CD4-positive, alpha-beta T cell (primary cell): ENCODE measurements at places on chromosomes 6 and 20.

DNA sequence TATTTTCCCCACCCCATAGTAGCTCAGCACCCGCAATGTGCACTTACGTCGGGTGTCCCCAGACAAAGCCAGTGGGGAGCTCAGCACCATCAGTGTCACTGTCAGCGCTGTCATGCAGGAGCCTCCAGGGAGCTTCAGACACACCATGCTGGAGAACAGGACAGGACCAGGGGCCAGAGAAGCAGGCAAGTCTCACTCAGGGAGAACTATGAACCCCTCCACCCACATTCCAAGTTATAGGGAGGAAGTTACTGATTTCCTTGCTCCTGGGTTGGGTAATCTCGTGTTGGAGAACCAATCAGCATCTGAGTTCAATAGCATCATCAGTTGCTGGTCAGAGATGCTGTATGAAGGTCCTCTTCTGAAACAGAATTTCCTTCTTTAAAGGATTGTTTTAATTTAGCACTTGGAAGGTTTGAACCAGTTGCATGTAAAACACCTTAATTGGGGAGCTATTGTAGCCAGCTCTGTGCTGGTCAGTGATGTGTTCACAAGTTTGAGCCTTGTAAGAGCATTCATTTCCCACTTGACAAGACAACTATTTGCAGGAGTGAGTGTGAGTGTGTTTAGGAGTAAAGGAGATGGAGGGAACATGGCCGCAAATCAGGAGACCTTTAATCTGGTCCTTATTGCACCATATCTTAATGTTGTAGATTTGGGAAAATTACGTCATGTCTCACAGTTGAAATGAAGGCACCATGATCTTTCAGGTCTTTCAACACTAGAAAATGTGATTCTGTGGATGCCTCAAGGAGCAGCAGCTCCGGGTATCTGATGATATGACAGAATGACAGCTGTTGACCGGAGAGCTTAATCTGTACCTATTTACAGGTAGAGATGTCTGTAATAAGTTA is at the start of gene HLA-DRB1:
Gene HLA-DRB1, minus strand, starts transcription at position 253 of the 854 bp plus-strand sequence. Its CDS starts 106 bp downstream, at position 147.
- no peak for DNase-seq

GRCh38 chr6:27978705-27979104 is 21.7 kb downstream of the OR2B6 start:
- no peak for DNase-seq

DNA sequence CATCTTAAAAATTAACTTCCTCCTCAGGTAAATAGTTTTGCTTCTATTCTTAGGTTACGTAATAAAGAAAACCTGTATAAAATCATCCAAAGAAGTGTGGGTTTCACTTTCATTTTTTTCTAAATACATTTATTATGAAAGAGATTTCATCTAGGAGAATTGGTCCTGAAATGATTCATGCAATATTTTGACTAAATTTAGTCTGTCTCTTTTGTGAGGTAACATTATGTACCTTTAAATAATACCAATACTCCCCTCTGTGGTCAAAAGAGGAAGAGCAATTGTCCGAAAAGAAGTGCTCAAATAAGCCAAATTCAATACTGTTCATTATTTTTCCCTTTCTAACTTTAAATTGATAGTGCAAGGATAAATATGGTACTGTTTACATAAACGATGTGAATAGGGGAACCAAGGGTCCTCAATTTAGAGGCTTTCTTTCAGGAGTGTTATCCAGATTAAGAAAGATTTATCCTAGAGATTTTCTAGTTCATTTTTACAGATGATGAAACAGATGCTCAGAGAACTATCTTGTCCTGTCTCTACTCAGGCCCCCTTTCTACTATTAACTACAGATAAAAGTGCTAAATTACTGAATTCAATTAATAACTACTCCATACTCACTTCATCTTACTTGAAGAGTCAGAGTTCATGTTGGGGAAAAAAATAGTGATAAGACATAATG is 26.2 kb downstream of the CYP39A1 start:
- DNase-seq, result no peak

- DNase-seq, result no peak
These were observed 26.5 kb downstream of the THBS2 start for GRCh38 chr6:169227116-169227515.

DNA sequence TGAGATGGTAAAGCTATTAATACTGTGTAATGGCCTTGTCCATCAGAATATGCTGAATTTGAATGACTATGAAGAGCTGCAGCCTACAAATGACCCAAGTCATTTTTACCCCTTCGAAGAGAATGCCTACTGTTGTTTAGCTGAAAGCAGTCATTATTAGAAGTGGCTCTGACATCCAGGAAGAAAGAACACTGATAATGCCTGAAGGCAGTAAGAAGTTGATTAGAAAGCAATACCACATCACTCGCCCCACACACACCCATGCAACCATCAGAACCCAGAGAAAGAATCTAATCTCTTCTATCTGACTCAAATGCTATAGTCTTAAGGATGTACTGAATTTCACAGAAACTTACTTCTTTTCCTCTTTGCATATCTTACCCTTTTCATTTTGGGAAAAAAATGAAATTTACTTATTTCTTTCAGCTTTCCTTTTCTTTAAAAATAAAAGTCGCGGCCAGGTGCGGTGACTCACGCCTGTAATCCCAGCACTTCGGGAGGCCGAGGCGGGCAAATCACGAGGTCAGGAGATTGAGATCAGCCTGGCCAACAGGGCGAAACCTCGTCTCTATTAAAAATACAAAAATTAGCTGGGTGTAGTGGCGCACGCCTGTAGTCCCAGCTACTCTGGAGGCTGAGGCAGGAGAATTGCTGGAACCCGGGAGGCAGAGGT is 61.0 kb downstream of the ARHGAP18 start:
- no peak for DNase-seq

- no peak for DNase-seq
These were observed 576.4 kb downstream of the PRKN start for GRCh38 chr6:162151021-162151665.

- DNase-seq, result no peak
These were observed 83.5 kb downstream of the CTNNBL1 start for GRCh38 chr20:37777012-37777950.

GRCh38 chr20:48845721-48846306 is 18.0 kb upstream of the PREX1 start:
- no peak for DNase-seq

GRCh38 chr6:33057222-33058150 is 16.0 kb downstream of the HLA-DPA1 start:
- DNase-seq, result no peak

DNA sequence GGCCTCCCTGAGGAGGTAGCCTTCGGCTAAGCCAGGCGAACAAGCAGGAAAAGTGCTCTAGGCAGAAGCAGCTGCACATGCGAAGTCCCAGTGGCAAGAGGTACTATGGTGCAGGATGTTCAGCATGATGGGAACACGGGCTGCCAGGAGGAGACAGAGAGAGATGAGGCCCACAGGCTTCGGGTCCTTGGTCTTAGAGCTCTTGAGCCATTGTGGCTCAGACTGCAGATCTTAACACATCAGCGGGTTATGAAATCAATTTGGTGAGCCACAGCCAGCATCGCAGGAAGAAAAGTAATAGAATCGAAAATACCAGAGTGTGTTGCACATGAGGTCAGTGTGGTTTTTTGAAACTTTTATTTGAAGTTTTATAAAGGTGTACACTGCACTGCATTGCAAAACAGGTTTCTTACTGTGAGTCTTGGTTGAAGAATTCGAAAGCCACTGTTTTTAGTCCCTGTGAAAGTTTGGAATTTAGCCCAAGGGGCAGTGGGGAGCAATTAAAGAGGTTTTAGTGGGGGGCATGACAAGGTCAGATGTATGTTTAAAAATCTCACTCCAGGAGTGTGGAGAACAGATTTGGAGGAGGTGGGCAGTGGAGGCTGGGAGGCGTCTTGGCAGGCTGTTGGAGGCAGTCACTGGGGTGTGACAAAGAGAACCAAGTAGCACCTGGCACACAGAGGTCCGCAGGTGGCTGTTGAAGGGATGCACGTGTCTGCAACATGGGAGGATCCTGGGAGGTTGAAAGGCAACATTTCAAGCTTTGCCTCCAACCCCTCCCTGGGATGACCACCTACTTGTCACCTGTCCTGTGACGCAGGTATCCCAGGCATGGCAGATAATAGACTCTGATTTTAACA is 69.3 kb downstream of the EYA2 start:
- DNase-seq, result no peak

- no peak for DNase-seq
These were observed 21.7 kb downstream of the VPS52 start for GRCh38 chr6:33249732-33250630.

GRCh38 chr20:49751397-49751736 is 37.7 kb upstream of the B4GALT5 start:
- DNase-seq, result no peak

DNA sequence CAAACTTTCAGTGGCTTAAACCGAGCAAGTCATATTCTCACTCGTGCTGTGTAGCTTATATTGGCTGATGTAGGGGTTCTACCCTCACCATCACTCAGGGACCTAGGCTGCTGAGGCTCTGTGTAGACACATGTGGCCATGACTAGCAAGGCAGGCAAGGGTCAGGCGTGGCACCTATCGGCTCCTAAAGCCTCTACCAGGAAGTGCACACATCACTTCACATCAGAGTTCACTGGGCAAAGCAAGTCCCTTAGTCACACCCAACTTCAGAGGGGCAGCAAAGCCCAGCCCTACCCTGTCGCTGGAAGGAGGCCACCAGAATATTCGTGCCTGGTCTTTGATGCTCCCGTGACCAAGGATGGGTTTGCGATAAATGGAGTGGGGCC is 42.9 kb downstream of the PPP1R14C start:
- DNase-seq, result no peak

DNA sequence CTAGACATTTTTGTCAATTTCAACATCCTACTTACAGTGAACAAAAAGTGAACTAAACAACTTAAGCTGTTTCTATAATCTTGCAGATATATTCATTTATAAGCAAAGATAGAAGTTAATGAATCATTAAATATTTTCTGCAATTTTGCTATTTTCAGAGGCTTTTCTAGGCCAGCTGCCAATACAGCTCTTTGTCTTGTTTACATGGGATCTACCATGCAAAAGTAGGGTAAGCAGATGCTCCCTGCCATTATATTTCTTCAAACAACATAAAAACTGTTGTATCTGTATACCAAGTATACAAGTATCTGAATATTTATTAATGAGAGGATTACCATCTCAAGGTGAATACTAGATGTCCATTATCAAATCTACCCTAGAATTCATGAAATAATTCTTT is 15.4 kb downstream of the PNISR start:
- no peak for DNase-seq

DNA sequence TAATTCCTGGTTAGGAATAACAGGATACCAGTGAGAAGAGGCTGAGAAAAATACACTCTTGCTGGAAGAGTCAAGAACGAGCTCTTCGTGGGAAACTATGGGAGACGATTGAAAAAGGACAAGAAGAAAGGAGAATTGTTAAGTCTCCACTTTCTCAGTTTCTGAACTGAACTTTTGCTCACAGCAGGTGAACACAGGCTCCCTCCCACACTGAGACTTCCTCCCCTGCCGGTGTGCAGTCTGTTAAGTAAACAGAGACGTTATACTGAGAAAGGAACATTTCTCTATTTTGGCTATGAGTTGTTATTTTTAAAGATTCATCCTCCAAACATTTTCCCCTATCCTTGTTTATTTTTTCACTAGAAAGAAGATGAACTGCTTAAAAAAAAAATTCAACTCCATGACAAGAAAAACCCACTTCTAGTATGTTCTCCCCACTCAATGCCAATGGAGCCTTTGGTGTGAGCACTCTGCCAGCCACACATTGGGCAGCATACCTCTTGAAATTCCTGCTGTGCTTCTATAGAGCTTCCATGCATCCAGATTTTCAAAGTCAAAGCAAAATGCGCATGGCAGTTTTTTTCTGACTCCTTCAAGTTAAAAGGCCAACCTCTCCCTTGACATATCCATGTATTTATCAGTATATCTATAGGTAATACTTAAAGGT is 250.5 kb downstream of the ESR1 start:
- DNase-seq, result no peak

GRCh38 chr6:156313037-156313436 is 464.1 kb upstream of the ARID1B start:
- no peak for DNase-seq

GRCh38 chr20:17560344-17561074 is 9.4 kb upstream of the DSTN start:
- DNase-seq, result no peak
